ENCODE measurements at places on chromosomes 2 and 18. TPM values are rescaled to one million over a fixed set of nuclear protein-coding genes. Genes with fewer than 3 reads are reported as not detected.

DNA sequence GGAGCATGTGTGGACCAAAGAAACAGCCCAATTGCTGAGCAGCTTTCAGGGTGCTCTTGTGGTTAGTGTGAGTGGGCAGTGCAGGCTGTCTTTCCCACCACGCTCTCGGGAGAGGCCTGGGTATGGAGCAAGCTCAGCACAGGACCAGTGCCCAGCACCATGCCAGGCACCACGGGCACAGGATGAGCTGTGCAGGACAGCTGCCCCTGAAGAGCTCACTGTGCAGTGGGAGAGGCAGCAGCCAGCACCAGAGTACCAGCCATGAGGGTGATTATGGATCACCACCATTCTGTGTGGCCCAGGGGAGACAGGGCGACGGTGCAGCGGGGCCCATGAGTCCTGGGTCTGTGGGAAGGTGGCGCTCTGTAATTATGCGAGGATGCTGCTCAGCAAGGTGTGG, 29.7 kb upstream of the FAHD2A start:
- H3K27ac ChIP-seq, result no peak overlapping the region
- no peaks in the 10 kb centered on the region for H3K4me1 ChIP-seq
- DNase-seq, result peak; percentile 36
- no peak overlapping the region for H3K4me3 ChIP-seq

GRCh38 chr18:10017043-10017442, 103.2 kb downstream of the VAPA start:
- H3K27ac ChIP-seq, result peak overlapping the region; percentile 74
- H3K27me3 ChIP-seq, result no peaks in the 10 kb centered on the region
- DNase-seq, result no peak
- H3K4me1 ChIP-seq, result peaks cover 32% of the 10 kb centered on the region
- no peaks in the 10 kb centered on the region for H3K36me3 ChIP-seq

DNA sequence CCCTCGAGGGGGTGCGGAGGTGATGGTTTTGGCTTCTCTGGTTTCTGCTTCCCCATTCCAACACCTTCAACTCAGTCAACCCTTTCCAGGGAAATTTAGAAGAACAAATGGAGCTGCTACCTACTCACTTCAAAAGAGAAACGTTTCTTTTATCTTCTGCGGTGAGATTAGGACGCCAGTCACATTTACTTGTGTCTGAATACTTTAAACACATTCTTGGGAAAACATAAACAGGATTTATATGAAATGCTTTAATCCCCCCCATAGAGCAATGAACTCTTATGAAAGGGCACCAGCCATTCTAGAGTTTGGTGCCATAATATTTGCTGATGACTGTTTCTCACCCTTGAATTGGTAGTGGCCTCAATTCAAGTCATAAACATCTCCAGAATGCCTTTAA, 253.2 kb upstream of the APCDD1 start:
- no peaks in the 10 kb centered on the region for H3K4me1 ChIP-seq
- H3K4me3 ChIP-seq, result no peak overlapping the region
- H3K36me3 ChIP-seq, result no peaks in the 10 kb centered on the region
- no peak overlapping the region for H3K27ac ChIP-seq
- H3K27me3 ChIP-seq, result no peaks in the 10 kb centered on the region
- DNase-seq, result no peak

DNA sequence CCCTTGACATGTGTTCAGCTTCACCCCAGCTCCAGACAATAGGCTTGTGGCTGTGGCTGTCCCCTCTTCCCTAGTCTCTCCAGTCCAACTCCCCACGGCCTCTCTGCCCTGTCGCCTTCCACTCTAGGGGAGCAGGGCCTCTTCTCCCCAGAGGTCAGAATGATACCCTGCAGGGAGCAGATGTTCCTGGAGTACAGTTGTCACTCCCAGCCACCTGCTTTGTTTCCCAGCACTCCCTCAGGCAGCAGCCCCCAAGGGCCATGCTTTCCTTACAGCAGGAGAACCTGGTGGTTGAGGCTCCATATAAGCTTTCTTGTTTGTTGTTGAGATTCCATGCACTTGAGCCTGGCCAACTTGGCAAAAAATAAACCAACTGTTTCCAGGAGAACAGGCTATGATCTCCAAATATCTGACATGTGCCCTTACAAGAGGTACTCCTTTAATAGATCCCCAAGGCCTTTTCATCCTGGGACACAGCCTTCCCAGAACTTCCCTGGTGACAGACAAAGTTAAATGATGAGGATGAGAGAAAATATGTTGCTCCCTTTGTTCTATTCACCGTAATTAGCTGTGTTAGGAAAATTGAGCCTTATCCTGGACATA, 45.1 kb downstream of the DPYSL5 start:
- H3K4me1 ChIP-seq, result no peaks in the 10 kb centered on the region
- H3K36me3 ChIP-seq, result no peaks in the 10 kb centered on the region
- no peak overlapping the region for H3K27ac ChIP-seq
- no peaks in the 10 kb centered on the region for H3K27me3 ChIP-seq
- H3K4me3 ChIP-seq, result no peak overlapping the region

- no peak overlapping the region for H3K27ac ChIP-seq
- no peaks in the 10 kb centered on the region for H3K27me3 ChIP-seq
- H3K4me3 ChIP-seq, result no peak overlapping the region
- DNase-seq, result no peak
Measured at GRCh38 chr2:159110784-159111183, 142.3 kb downstream of the TANC1 start.

GRCh38 chr2:118925476-118925875, 16.5 kb upstream of the MARCO start:
- no peaks in the 10 kb centered on the region for H3K27me3 ChIP-seq
- H3K36me3 ChIP-seq, result no peaks in the 10 kb centered on the region
- no peak for DNase-seq
- H3K27ac ChIP-seq, result no peak overlapping the region
- H3K4me3 ChIP-seq, result no peak overlapping the region

- no peaks in the 10 kb centered on the region for H3K36me3 ChIP-seq
- no peak overlapping the region for H3K27ac ChIP-seq
- H3K4me1 ChIP-seq, result no peaks in the 10 kb centered on the region
- no peaks in the 10 kb centered on the region for H3K27me3 ChIP-seq
- DNase-seq, result no peak
- H3K4me3 ChIP-seq, result no peak overlapping the region
Measured at GRCh38 chr2:203826704-203827103, 40.9 kb upstream of the CTLA4 start.

- no peak overlapping the region for H3K4me3 ChIP-seq
- no peaks in the 10 kb centered on the region for H3K36me3 ChIP-seq
- no peaks in the 10 kb centered on the region for H3K4me1 ChIP-seq
- H3K27me3 ChIP-seq, result peaks cover 46% of the 10 kb centered on the region
- H3K27ac ChIP-seq, result no peak overlapping the region
Measured at GRCh38 chr2:70861777-70862625, 26.4 kb upstream of the CD207 start.

Gene GPBAR1
- 7.1 TPM for total RNA-seq

Gene OTX1
- total RNA-seq, result not detected

Data from sigmoid colon (tissue), 7 donors.